ENCODE measurements at places on chromosomes 7 and 10.
A peak's percentile ranks its signal among the peaks of the same experiment; 100 is the strongest.

DNA sequence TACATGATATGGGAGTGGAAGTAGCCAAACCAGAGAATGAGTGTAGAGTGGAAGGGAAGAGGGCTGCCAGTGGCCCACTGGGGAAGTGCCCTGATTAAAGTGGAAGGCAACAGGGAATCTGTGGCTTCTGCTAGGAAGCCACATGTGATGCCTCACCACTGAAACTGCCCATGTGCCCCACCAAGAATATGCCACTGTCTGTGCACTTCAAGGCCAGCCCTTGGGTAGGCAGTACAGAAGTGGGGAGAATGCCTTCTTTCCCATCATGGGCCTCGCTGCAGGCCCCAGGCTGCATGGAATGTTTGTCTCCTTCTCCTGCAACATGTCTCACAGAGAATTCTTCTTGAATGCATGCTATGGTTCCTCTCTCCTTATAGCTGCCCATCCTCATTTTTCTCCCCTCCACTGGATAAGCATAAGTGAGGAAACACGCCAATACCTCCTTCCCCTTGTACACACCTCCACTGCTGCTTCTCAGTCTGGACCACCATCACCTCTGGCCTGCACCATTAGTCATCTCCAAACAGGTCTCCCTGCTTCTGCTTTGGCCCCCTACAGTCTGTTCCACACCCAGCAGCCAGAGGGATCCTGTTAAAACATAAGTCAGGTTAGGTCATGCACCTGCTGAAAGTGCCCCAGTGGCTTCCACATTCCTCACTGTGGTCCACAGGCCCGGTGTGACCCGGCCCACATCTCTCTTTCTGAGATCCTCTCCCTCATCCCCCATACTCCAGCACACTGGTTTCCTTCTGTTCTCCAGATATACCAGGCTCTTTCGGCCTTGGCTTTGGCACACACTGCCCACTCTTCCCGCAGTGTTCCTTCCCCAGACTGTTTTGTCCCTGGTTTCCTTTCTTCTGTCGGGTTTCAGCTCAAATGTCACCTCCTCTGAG is 37.1 kb downstream of the SNX10 start:
- DNase-seq = no peak

- DNase-seq = no peak
Measured at GRCh38 chr7:43937444-43937843, 11.2 kb downstream of the UBE2D4 start.

- DNase-seq = no peak
Measured at GRCh38 chr7:1857487-1858421, 187.7 kb downstream of the ELFN1 start.

GRCh38 chr7:151688236-151688780 is 168.6 kb upstream of the RHEB start:
- DNase-seq = no peak

GRCh38 chr7:91242097-91242844 is 22.0 kb upstream of the FZD1 start:
- DNase-seq = no peak

DNA sequence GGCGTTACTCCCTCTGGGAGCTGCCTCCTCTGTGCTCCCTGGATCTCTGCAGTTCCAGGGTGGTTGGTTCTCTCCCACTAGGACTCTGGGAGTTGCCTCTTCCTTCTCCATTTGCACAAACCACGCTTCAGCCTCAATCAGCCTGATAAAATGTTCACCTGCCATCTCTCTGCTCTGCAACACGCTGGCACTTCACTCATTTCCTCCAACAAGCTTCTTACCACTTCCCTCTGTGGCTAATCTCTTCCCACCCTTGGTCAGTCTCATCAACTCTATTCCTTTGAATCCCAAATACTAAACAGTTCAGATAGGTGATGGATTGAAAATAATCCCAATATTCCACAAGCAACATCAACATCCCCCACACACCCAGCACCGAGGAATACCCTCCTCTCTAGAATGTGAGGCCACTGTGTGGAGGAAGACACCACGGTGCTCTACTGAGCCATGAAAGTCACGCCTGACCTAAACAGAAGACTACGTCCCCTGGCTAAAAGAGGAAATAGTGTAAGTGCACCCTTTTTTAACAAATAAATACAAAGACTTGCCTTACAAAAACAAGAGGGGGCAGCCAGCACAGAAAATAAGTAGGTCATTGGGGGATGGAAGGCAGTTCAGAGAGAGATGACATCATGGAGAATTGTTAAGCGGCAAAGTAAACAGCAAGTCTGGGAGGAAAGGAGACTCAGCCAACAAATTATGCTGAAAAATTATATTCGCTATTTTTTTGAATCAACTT is 1.9 kb upstream of the FAM170B start:
- no peak for DNase-seq

- peak; percentile 69 for DNase-seq
Measured at GRCh38 chr10:83373671-83374070, 765.6 kb upstream of the GHITM start.

GRCh38 chr7:140010194-140010895 is 52.4 kb downstream of the PARP12 start:
- DNase-seq = no peak

- no peak for DNase-seq
Measured at GRCh38 chr10:3622427-3622826, 162.6 kb downstream of the KLF6 start.

GRCh38 chr10:72424561-72424960 is 69.8 kb upstream of the DNAJB12 start:
- no peak for DNase-seq

- no peak for DNase-seq
Measured at GRCh38 chr10:113067501-113067900, 117.5 kb downstream of the TCF7L2 start.

- no peak for DNase-seq
Measured at GRCh38 chr10:24238519-24239247, 29.7 kb downstream of the KIAA1217 start.

DNA sequence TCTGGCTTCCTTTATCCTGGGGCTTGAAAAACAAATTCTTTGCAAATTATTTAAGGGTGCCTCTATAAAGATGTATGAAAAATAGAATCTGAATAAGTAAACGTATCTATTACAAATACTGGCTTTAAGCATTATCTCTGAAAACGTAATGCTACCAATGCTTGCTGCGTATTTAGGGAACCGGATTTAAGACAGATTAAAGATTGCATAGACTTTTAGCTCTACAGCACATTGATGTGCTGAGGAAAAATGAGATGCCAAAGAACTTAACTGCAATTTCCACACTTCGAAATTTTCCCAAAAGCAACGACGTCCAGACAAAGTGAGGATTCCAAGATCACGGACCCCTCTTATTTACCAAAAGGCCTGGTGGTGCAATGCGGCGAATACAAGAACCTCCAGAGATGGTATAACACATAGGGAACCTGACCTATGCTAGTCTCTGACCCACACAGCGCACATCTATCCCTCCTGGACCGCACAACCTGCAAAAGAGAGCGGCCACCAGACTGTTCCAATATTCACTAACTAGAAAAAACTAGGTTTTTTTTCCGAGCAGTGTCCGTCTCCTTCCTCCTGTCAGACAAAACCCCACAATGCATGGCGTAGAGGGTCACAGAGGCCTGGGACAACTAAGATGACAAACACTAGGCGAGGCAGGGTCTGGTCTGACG is 34.3 kb upstream of the PHF14 start:
- DNase-seq = peak; percentile 10

- no peak for DNase-seq
Measured at GRCh38 chr7:144594580-144594979, 191.1 kb upstream of the NOBOX start.

DNA sequence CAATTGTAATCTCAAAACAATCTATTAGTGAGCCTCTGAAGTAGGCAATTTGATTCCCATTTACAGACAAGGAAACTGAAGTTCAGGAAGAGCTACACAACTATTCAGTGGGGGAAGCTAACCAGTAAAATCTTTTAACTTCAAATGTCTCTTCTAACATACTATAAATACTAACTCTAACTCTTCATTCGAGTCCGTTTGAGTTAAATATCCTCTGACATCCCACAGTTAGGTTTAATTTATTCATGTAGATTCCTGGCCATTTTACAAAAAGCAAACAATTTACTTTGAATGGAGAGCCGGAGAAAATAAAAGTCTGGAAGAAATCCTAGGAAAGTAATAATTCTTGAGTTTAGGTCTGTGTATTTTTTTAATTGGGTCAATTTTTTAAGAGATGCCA is 64.7 kb downstream of the HYCC1 start:
- no peak for DNase-seq

- no peak for DNase-seq
Measured at GRCh38 chr10:123165445-123166072, 11.4 kb downstream of the BUB3 start.

DNA sequence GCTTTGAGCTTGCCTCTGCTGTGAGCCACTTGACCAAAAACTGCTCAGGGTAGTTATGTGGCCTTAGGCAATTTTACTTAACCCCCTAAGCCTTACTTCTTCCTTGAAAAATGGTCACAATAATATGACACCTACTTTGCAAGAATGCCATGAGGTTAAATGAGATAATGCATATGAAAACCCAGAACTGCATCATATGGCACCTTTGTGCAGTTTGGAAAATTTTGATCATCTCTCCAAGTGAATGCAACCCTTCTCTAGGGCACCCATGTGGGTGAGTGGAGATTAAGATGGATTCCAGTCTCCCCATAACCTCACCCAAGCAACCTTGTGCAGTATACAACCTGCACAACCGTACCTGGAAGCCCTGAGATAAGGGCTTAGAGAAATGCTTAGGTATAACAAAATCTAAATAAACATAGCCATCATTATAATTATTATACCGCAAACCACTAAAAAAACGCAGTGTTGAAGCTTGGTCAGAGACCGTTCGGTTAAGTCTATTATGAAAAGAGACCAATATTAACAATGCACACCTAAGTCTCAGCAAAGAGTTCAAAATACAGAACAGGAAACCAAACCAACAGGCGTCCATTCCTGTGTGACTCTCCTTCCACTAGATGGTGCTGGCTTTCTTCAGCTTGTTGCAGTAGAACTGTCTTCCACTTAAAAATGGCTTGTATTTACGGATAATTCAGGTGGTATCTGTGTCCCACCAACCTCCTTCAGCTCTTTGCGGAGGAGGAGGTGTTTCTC is 21.0 kb upstream of the ASB15 start:
- peak; percentile 17 for DNase-seq

DNA sequence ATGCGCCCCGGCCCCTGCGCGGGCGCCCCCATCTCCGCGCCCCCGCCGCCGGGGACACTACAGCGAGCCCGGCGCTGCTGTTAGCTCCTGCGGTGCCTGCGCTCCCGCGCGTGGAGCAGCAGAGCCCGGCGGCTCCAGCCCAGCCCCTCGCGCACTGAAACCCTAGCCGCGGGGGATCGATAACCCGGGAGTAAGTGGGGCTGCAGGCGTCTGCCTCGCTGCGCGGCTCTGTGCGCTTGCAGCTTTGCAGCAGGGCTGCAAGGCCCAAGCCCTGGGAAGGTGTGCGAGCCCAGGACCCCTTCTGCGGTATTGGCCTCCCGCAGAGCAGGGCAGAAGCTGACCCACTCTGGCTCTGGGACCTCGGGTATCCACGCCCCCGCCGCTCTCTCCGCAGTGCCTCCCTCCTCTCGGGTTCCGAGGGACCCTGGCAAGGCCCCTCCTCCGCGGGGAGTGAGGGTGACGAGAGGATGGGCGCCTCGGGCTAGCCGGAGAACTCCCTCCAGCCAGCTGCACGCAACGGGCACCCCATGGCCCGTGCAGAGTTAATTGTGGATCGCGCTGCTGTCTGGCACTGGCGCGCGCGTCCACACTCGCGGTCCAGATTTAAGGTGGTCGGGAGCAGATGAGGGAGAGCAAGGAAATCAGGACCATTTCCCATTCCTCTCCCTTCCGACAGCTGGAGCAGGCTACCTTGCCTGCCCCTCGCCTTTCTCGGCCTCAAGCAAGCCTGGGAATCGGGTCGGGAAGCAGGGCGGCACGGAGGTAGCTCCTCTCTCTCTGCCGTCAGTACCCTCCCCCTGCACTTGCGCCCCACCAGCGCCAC is 2.1 kb downstream of the SHH start:
- no peak for DNase-seq

DNA sequence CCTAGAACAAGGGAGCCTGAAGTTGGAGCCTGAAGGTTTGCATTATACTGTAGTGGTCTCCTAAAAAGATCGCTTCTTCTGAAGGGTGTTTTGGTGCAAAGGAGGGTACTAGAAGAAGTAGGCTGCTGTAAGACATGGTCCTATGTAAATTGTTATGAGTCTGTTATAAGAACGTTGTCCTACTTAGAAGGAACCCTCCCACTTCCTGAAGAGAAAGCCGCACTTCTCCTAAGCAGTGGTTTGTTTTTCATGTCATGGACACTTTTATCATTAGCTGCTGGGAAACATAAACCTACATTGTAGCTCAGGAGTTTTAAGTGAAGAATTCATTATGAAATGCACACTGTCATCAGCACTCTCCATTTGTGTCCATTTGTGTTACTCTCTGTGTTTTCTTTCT is 129.1 kb upstream of the ITGB1 start:
- no peak for DNase-seq

DNA sequence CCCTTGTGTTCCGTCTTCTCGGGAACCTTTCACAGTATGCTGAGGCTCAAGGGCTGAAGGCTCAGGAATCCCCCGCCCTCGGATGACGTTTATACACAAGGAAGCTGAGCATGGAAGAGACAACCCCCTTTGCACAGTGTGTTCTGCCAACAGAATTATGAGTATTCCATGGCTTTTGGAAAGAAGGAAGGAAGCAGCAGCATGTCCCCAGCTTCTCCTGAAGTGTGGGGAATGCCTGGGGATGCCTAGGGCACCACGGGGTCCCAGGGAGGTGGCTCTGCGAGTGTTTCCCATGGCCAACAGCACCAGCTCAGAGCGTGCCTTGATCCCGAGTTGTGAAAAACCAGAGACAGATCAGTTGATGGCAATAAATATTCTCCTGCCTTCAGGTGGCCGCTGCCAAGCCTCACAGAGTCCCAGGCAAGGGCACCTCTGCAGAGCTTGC is 88.8 kb upstream of the DDC start:
- DNase-seq = no peak

DNA sequence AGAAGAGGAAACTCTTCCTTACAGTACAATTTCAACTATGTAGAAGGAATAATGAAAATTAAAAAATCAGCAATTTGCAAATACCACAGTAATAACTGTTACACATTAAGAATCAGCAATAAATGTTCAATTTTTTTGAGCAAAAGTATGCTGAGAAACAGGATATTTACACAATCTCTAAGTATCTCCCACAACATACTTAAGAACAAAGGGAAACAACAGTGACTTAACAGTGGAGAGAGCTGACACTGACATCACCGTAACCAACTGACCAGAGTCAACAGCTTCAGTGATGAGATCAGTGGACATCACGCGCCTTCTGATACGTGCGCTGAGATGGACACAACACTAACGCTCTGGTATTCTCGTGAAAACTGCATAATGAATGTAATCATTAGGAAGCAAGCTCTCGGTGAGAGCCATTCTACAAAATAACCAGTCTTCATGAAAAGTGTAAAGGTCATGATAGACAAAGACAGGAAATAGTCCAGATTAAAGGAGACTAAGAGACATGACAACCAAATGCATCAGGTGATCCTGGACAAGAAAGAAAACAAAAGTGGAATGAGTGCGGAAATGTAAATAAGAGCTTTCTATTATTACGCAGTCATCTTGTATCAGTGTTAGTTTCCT is 82.6 kb downstream of the PIP4K2A start:
- DNase-seq = no peak
